ENCODE measurements at places on chromosomes 12 and 14. TPM values are rescaled to one million over a fixed set of nuclear protein-coding genes. Genes with fewer than 3 reads are reported as not detected.
A peak's percentile ranks its signal among the peaks of the same experiment; 100 is the strongest.

TCL1A gene
- 1.1 TPM for polyA plus RNA-seq

KLRC3 gene
- 0.59 TPM for polyA plus RNA-seq

DNA sequence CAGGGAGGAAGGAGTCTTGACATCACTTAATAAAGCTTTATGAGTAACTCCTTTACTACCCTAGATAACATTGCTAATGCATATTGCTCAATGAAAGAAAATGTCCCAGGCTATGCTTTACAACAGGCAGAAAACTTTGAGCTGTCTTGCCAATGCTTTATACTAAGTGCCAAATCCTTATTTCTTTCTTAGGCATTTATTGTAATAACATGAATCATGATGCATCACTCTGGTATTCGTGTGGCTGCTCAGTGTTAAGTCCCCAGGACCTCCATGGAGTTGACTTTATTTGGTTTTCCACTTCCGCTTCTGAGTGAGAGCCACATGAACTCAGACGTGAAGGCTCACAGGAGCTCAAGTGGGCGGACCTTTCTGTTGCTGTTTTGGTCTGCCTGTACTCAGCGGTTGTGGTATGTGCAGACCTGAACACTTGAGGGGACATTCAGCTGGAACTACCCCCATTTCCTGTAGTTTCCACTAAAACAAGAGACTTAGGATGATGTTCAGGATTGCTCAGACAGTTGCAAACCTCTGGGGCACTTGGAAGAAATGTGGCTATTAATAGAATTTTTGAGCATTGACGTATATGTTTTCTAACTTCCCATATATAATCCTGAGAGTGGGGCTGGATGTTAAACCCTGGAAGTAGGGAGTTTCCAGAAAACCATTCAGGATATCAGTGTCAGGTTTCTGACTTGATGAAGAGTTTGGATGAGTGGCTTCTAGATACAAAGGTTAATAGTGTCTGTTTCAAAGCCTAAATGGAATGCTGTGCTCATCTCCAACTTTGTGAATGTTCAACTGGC lies 258.6 kb downstream of the MSRB3 start:
- no peak for DNase-seq

GRCh38 chr12:51910691-51911090 lies 3.4 kb downstream of the ACVRL1 start:
- DNase-seq, result no peak

DNA sequence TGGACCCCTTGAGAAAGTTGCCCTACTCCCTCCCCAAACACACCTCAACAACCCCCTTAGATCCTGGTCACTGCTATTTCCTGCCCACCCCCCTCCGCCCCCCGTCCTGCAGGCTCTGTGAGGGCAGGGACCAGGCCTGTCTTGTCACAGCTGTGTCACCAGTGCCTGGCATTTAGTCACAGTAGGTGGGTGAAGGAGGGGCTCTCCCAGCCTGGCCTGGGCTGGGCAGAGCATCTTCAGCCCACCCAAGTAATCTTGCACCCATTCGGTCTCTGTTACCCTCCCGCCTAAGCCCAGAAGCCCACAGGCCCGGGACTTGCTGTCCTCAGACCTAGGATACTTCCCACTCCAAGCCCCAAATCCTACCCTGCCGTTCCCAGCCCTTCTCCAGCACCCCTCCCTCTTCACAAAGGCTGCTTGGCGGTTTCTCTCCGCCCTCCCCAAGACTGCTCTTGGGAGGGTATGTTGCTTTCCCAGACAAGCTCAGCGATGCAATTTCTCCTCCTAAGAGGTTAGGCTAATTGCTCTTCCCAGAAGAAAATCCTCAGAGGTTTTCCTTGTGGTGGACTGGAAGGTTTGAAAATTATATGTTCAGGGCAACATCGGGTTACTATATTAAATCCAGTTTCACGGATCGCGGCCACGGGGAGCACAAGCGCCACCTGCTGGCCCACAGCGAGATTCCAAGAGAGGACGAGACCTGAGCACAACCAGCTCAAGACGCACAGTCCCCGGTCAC lies 50.8 kb upstream of the ZFP36L1 start:
- peak; percentile 71 for DNase-seq

GRCh38 chr12:121490401-121491281 lies 90.2 kb downstream of the KDM2B start:
- DNase-seq, result no peak

GRCh38 chr12:92295523-92295922 lies 149.9 kb upstream of the BTG1 start:
- no peak for DNase-seq

All from right lung (tissue), 10 donors.